Stimulated activated CD8-positive, alpha-beta memory T cell treated with anti-CD3 and anti-CD28 coated beads, Interleukin-15, amount 100 ng/mL, for 4 hours (primary cell): ENCODE measurements at places on chromosomes 2 and 18.

- no peak for DNase-seq
Measured at GRCh38 chr2:117760916-117761315, 53.6 kb upstream of the DDX18 start.

DNA sequence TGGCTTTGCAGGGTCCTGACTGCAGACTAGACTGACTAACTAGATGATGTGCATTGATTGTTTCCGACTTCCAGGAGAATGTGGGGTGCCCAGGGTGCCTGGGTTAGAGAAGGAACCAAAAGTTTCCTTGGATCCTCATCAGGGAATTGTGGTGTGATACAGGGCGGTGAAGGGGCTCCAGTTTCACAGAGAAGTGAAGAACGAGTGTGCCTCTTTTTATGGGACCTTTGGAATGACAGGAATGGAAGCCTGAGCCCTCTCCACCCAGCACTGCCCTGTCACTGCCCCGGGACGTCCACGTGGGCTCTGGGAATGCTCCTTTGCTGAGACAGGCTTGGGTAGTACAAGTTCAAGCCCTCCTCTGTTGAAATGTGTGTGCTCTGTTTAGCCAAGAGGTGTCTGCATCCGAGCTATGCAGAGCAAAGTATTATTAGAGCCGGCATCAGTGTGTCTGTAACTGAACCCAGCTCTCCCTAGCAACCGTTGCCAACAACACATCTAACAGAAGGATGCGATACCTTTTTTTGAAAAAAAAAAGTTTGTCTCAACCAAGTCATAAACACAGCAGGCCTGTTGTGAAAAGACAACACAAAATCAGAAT lies 183.6 kb downstream of the SMAD7 start:
- DNase-seq = no peak

GRCh38 chr2:126655051-126655450 lies 907 bp upstream of the GYPC start:
- no peak for DNase-seq

GRCh38 chr2:68172990-68173700 lies 15.5 kb downstream of the PNO1 start:
- DNase-seq = no peak

DNA sequence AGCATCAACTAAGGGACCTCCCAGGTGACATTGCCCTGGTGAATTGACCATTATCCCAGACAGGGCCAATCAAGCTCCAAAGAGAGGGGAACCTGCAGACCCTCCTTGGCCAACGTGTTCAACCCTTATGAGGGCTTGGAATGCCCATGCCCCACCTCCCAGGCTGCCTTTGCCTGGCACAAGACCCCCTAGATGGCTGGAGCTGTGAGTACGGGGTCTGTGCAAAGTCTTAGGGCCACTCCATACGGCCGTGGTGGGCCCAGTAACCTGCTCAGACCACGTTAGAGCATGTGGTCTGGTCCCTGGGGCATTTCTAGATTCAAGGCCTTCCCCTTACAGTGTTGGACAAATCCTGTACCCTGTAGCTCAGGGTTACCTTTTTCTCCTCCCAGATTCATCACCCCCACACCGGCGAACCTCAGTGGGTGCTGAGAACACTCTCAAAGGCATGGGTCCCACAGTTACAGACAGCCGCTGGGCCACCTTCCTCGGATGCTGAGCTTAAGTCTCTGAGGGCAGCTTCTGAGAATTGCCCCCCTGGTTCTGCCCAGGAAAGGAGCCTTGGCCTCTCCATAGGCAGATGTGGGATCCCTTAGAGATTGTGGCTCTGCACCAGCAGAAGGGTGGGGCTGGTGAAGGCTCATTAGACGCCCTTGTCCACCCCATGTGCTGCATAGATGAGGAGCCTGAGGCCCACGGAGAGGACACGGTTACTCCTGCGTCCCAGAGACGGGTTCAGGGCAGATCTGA lies 18.3 kb upstream of the KCNK3 start:
- no peak for DNase-seq

DNA sequence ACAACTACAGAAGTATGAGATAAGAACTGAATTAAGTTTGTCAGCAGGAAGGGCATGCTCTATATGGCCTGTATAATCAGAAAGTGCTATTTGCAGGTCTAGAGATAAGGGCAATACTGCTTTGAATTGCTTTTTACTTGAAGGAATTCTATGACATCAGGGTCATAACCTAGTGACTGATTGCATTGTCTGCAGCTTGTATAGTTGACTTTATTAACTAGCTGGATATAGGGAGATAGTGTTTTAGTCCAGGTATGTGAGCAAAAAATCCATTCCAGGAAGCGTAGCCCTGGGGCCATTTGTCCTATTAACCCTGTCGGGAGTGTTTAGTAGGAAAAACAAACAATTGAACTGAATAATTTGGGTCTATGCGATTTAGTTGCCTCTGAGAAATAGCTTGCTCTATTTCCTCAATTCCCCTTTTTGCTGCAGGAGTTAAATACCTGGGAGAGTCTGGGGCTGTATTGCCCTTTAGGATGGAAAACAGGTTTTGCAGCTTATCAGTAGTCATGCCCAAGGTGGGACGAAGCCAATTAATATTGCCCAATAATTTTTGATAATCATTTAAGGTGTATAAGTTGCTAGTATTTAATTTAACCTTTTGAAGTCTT lies 30.0 kb downstream of the HTR2B start:
- DNase-seq = no peak

GRCh38 chr2:121881950-121882349 lies 126.5 kb downstream of the TSN start:
- no peak for DNase-seq

DNA sequence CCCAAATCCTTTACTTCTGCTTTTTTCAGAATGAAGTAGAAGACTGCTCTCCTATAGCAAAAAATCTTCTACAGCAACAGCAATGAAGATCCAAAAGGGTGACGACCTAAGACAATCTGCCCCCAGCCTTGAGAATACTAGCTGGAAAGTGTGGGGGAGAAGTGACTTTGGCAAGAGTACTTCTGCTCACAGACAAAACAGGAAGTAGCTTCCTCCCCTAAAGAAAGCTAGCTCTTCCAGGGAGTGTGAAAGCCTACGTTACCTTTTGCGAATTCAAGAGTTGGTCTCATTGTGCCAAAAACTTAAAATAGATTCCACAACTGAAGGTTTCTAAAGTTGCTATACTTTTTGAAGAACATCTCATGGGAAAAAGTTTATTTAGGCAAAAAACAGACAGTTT lies 1069.2 kb upstream of the CHAC2 start:
- no peak for DNase-seq

DNA sequence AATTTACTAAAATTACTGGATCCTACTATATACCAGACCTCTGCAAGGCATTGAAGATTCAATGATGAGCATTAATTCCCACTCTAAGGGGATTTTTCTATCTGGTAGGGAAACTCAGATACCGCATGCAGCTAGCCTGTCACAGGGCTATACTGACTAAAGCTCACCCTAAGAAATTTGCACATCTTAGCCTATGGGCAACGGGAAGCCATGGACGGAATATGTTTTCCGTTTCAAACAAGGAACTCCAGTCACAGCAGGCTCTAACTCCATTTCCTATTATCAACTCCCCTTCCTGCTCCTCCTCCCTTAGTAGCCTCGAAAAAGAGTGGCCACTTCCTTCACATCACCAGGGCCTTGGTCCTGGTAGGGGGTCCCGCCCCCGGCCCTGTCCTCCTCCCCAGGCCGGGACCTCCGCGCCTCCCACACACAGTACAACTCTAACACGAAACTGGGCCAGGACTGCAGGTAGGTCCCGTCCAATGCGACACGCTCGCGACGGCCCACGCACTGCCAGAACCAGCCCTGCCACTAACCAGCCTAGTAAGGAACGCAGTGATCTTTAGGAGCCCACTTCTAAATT lies 659 bp upstream of the COX5B start:
- peak; percentile 27 for DNase-seq

- no peak for DNase-seq
Measured at GRCh38 chr18:35876243-35876642, 96.2 kb upstream of the RMP24 start.

DNA sequence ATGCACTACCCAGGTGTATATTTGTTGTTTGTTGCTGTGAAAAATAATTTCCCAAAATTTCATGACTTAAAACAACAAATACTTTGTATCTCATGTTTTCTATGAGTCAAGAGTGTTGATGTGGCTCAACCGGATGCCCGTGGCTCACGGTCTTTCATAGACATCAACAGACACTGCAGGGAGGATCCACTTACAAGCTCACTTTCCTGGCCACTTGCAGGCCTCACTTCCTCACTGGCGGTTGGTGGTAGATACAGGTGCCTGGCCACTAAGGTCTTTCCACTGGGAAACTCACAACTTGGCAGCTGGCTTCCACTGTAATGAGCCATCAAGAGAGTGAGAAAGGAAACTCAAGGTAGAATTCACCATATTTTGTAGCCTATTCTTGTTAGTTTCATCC lies 662.9 kb downstream of the IRS1 start:
- no peak for DNase-seq

DNA sequence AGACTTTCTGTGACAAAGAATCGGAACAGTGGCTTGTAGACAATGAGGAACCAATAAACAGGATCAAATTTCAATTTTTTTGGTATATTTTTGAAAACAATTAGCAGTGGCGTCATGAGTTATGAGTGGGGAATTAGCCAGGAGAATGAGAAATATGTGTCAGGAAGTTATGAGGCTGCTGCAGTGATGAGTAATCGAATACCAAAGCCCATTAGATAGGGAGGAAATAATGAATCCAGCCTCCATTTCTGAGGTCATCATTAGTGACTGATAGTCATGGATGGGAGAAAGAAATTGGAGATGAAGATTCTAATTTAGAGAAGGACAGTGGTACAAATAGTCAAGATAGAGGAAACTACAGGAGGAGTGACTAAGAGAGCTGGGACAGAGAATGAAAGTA lies 673.1 kb upstream of the VRK2 start:
- no peak for DNase-seq

GRCh38 chr2:235411905-235412485 lies 81.8 kb upstream of the AGAP1 start:
- DNase-seq = no peak

GRCh38 chr2:10267551-10268465 lies 34.9 kb upstream of the HPCAL1 start:
- no peak for DNase-seq

DNA sequence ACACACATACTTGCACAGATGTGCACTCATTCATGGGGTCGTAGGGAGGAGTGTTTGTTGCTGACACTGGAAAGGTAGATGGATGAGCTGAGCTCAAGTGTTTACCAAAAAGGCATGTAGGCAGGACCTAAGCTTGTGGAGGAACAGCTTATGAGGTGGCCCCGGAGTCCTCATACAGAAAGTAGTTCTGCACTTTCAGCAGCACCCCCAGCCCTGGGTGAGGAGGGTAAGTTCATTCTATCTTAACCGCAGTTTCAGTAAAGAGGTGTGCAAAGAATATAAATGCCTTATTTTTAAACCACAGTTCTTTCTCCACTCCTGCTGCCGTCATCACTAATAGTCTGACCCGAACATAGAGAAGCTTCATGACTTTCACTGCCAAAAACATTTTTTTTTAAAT lies 31.7 kb upstream of the RNF152 start:
- DNase-seq = no peak

GRCh38 chr2:70607121-70607561 lies 53.5 kb upstream of the TGFA start:
- DNase-seq = no peak

GRCh38 chr2:32060266-32060665 lies 3.1 kb upstream of the SPAST start:
- no peak for DNase-seq

DNA sequence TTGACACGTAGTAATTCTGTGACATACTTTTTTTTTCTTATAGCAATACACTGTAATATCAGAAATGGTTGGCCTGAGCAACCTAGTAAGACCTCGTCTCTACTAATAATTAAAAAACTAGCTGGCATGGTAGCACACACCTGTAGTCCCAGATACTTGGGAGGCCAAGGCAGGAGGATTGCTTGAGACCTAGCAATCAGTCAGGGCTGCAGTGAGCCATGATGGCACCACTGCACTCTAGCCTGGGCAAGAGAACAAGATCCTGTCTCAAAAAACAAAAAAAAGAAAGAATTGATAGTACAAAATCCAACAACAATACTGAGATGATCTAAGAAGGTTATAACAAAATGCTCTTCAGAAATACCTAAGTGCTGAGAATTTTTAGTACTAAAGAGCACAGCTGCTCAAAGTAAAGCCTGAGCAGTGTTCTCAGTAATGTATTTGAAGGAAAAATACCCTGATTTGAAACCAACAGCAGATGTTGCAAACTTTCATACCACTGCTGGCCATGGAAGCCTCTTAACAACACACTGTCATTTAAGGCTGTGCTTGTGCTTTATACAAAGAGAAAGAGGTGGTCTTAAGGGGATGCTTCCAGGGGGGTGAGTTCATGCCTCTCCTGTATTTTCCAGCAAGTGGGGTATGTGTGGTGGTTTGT lies 132.6 kb upstream of the CDCA7 start:
- DNase-seq = no peak

- DNase-seq = no peak
Measured at GRCh38 chr18:79950515-79951341, 725 bp downstream of the SLC66A2 start.

DNA sequence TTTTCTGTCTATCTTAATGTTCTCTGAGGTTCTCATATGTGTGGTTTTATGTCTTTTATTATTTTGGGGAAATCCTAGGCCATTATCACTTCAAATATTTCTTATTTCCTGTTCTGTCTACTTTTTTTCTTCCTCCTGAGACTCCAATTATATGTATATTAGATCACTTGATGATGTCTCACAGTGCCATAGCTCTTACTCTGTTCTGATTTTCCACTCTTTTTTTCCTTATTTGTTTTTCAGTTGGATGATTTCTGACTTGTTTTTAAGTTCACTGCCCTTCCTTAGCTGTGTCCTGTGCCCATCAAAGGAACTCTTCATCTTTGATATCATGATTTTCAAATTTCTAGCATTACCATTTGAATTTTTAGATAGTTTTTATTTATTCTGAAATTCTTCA lies 24.1 kb downstream of the FAM228B start:
- no peak for DNase-seq

- DNase-seq = no peak
Measured at GRCh38 chr2:198213253-198213652, 408.9 kb downstream of the PLCL1 start.

DNA sequence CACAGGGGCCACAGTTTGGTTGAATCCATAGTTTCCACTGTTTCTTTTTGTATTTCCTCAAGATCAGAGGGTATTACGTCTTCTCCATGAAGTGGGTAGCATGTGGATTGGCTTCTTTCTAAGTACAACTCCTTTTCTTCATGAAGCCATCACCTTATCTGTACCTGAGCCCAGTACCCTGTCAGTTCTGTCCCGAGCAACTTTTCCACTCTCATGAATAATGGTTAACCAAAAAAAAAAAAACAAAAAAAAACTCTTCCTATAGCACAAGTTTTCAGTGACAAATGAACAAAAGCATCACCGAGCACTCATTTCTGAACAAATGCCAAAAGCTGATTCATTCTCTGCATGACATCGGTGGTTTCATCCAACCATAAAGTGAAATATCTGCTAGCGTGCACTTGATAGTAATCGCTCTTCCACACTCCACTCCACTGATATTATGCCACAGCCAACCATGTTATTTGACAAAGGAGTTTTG lies 53.0 kb upstream of the CCDC150 start:
- no peak for DNase-seq

GRCh38 chr2:191610756-191611155 lies 67.2 kb upstream of the NABP1 start:
- no peak for DNase-seq
